Activated T-cell treated with anti-CD3 and anti-CD28 coated beads, Interleukin-2, amount 50 U/mL, for 24 hours (primary cell): ENCODE measurements at places on chromosomes 6 and 20.

GRCh38 chr6:152943260-152943897, 39.5 kb downstream of the FBXO5 start:
- no peak overlapping the region for H3K27ac ChIP-seq
- H3K4me1 ChIP-seq, result peaks cover 4% of the 10 kb centered on the region
- H3K27me3 ChIP-seq, result peaks cover 22% of the 10 kb centered on the region
- no peaks in the 10 kb centered on the region for H3K36me3 ChIP-seq
- H3K4me3 ChIP-seq, result no peak overlapping the region
- no peak for DNase-seq

DNA sequence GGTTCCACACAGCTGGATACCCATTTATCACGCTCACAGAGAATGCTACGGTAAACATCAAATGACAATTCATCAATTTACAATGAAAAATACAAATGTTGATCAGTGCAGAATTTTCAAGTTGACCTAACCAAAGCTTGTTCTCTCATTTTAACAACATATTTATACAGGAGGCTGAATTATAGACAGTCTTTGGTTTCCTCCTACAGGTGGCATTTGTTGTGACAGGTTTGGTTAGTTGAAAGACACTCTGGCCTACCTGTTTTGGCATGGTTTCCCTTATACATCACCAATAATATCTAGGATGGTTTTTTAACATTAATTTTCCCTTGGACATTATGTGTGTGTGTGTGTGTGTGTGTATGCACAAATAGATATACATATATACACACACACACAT, 642.5 kb upstream of the MMS22L start:
- no peak overlapping the region for H3K27ac ChIP-seq
- no peaks in the 10 kb centered on the region for H3K36me3 ChIP-seq
- no peak for DNase-seq
- no peaks in the 10 kb centered on the region for H3K4me1 ChIP-seq
- H3K27me3 ChIP-seq, result no peaks in the 10 kb centered on the region
- H3K4me3 ChIP-seq, result no peak overlapping the region

- H3K4me3 ChIP-seq, result no peak overlapping the region
- H3K36me3 ChIP-seq, result no peaks in the 10 kb centered on the region
Measured at GRCh38 chr6:14510038-14510437, 392.5 kb downstream of the CD83 start.

DNA sequence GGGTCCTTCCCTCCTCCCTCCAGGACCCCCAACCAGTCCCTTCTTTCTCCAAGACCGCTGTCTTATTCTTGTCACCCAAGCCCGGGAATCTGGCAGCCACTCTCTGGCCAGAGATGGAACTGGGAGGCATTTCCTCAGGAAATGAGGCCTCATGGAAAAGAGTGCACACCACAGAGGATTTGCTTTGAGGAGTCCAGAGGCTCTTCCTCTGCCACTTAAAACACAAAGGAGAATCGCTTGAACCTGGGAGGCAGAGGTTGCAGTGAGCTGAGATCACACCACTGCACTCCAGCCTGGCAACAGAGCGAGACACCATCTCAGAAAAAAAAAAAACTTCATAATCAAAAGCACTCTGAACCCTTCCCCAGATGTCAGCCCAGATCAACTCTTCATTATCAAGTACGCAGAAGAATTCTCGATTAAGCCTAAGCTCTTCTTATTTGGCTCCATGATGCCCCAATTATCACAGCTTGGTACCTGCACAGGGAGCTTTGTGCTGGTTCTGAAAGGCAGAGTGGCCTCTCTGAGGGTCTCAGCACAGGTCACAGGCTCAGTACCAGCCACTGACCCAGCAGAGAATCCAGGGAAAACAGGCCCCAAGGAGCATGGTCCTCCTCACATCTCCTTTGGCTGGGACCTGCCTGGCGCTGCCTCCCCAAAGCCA, 82.9 kb upstream of the MAFB start:
- no peak for DNase-seq
- no peaks in the 10 kb centered on the region for H3K36me3 ChIP-seq
- H3K4me1 ChIP-seq, result peaks cover 3% of the 10 kb centered on the region
- H3K27ac ChIP-seq, result no peak overlapping the region
- H3K4me3 ChIP-seq, result no peak overlapping the region

GRCh38 chr20:1301031-1301529, 27.9 kb downstream of the SDCBP2 start:
- DNase-seq, result peak; percentile 63
- H3K27me3 ChIP-seq, result no peaks in the 10 kb centered on the region
- peaks cover 20% of the 10 kb centered on the region for H3K4me1 ChIP-seq
- H3K4me3 ChIP-seq, result peak overlapping the region; percentile 53
- peak overlapping the region; percentile 92 for H3K27ac ChIP-seq

DNA sequence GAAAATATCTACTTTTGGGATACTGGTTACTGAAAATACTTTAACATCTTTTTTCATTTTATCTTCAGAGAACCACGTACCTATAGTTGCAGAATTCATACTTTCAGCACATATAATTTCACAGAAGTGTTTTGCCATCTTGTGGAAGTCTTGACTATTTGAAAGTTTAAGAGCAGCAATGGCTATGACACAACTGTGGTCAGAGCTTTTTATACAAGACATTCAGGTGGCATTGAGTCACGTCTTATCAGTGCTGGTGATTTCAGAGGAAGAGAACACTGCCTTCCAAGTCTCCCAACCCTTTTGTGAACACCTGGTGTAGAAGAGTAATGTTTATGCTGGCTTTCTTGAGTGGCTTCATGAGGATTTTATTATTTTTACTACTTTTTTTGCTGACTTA, 171.6 kb downstream of the ARID1B start:
- DNase-seq, result no peak
- peaks cover 62% of the 10 kb centered on the region for H3K4me1 ChIP-seq
- H3K4me3 ChIP-seq, result no peak overlapping the region

DNA sequence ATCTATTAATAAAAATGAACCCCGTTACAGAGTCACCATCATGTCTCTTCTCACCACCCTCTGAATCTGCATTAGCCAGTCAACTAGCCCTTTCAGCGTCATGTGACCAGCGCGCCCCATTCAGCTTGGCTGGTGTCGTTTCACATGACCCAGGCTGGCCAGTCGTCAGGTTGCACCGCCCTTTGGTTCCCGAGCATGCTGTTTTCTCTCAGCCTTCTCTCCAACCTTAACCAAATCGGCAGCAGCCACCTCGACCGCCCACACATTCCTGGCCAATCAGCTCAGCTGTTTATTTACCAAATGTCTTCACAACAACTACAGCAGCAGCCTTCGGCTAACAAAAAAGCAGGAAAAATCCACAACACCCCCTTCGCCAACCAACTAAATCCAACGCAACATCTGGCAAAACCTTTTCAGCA, 5.6 kb downstream of the SRSF3 start:
- peaks cover 99% of the 10 kb centered on the region for H3K36me3 ChIP-seq
- peak overlapping the region; percentile 93 for H3K27ac ChIP-seq
- H3K4me1 ChIP-seq, result peaks cover 76% of the 10 kb centered on the region
- peak; percentile 74 for DNase-seq
- H3K27me3 ChIP-seq, result no peaks in the 10 kb centered on the region
- H3K4me3 ChIP-seq, result peak overlapping the region; percentile 96

GRCh38 chr20:48266571-48266970, 481.3 kb upstream of the SULF2 start:
- H3K36me3 ChIP-seq, result no peaks in the 10 kb centered on the region
- H3K27me3 ChIP-seq, result peaks cover 10% of the 10 kb centered on the region
- DNase-seq, result no peak
- no peak overlapping the region for H3K4me3 ChIP-seq

DNA sequence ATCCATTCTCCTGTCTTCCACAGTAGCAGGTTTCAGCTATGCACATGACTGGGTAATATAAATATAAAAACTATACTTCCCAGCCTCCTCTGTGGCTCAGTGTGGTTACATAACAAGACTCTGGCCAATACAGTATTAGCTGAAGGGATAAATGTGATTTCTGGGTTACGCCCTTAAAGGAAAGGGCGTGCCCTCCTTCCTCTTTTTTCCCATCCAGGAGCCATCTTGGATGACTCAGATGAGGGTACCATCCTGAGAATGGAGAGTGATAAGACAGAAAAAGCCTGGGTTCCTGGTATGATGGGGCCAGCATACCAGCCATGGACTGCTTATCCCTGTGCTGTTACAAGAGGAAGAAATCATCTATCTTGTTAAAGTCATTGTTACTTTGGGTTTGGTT, 123.3 kb downstream of the NFATC2 start:
- H3K27me3 ChIP-seq, result no peaks in the 10 kb centered on the region
- H3K4me1 ChIP-seq, result peaks cover 84% of the 10 kb centered on the region
- H3K27ac ChIP-seq, result peak overlapping the region; percentile 56
- DNase-seq, result no peak
- no peak overlapping the region for H3K4me3 ChIP-seq

DNA sequence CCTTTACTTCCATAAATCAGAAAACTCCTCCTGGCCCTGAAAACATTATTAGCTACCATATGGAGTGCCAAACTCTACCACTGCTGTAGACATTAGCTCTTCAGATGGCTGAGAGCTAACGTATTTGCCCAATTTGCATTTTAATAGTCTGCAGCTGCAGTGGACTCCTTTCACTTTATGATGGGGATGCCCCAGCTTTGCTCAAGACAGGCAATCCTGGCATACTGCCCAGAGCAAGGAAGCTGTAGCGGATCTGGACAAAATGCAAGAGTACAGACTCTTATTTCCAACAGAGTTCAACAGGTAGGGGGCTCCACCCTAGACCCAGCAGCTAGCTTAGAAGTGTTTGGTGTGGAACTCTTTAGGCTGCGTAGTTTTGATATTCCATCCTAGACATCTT, 246.7 kb downstream of the FOXC1 start:
- H3K4me1 ChIP-seq, result no peaks in the 10 kb centered on the region
- H3K27me3 ChIP-seq, result no peaks in the 10 kb centered on the region
- H3K27ac ChIP-seq, result no peak overlapping the region
- H3K4me3 ChIP-seq, result no peak overlapping the region
- H3K36me3 ChIP-seq, result peaks cover 2% of the 10 kb centered on the region
- DNase-seq, result no peak

DNA sequence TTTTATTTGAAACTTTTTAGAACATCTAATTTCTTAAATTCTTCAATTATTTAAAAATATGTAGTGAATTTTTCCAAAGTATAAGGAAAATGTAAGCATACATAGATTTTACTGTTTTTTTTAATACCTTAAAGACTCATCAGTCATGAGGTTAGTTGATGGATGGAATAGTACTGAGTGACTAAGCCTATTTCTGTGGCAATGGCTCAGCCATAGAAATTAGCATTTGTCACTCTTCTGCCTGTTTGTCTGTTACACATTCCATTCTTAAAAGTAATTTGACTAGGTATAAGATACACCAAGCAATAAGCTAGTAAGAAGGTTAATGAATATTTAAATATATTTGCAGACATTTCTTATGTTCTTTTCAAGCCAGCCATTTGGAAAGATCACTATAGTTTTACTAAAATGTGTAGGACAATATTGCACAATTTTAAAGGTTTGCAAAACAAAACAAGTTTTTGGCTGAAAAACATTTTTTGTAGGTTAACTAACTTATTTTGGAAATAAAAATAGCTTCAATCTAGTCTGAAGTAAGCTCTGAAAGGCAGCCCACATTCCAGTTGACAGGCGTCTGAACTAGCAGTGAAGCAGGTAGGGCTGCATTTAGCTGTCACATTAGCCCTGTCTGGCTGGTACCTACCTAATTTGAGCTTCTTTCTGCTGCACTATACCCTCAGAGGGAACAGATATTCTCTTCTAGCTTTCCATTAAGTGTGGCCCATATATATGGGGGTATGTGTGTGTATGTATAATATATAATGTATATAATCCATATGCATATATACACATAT, 385.7 kb downstream of the GRIK2 start:
- H3K4me3 ChIP-seq, result no peak overlapping the region
- no peak overlapping the region for H3K27ac ChIP-seq
- no peak for DNase-seq
- H3K4me1 ChIP-seq, result no peaks in the 10 kb centered on the region

DNA sequence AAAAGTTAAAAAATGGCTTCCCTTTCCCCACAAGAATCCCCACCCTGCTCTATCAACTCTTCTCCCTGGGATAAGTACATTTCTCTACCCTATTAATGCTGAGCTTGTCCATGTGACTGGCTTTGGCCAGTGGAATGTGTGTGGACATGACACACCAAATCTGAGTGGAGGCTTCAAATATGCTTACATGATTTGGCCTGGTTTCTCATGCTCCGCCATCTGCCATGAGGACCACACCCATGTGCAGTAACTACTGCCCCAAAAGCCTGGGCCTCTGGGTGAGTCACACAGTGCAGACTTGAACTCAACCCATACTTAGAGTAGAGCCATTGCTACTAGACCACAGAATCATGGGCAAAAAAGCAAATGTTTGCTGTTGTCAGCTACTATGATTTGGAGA, 65.4 kb downstream of the PRND start:
- H3K4me1 ChIP-seq, result peaks cover 22% of the 10 kb centered on the region
- H3K36me3 ChIP-seq, result peaks cover 97% of the 10 kb centered on the region
- no peak for DNase-seq
- peak overlapping the region; percentile 79 for H3K27ac ChIP-seq

DNA sequence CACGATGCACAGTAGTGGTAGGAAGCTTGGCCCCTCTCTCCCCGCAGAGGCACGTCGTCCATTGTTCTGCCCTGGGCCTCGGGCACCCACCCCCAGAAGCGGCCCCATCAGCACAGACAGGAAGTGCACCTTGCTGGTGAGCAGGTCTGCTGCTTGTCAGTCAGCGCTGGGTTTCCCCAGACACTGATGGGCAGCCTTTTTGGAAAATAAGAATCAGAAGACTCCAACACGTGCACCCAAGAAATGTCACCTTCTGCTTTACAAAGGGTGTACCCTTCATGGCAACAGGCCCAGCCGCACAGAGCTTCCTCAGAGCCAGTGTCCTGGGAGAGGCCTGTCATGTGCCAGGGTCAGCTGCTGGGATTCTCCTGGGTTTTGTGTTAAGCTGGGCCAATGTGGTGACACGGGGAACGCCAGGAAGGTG, 34.7 kb upstream of the IRF4 start:
- DNase-seq, result no peak
- peak overlapping the region; percentile 53 for H3K27ac ChIP-seq
- no peaks in the 10 kb centered on the region for H3K27me3 ChIP-seq
- H3K4me3 ChIP-seq, result no peak overlapping the region
- H3K4me1 ChIP-seq, result peaks cover 22% of the 10 kb centered on the region

DNA sequence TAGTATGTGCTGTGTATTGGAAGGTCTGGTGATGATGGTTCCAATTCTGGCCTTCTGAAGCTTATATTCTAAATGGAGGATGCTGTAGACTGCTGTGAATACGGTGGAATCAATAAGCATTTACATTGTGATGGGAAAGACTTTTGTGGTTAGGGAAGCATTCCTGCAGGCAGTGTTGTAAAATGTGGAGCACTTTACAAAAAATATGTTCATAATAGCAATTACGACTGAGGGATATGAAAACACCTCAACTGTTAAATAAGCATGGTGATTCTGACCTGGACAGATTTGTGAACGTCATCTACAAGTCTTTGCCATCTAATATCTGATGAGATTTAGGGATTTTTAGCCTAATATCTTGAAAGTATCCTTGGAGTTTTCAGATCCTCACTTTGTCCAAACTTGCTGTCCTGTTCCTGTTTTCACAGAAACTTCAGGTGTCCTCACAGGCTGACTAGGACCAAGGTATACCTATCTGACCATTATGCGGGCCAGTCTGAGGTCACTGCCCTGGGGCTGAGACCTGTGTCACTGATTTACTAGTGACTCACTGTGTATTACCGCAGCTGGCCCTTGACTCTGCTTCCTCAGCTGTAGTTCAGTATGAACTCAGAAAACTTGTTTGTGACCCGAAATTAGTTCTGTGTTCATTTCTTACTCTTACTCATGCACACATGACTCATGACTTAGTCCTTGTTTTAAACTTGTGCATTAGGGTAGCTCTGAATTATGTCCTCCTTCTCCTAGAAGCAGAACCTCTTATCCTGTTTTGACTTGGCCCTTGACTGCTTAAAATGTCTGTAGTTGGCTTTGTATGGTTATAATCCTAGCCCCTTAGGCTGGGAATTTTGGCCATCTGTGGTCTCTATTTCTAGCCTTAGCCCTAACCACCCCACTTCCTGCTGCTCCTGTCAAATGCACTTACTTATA, 343.0 kb downstream of the CDKAL1 start:
- H3K4me3 ChIP-seq, result no peak overlapping the region
- H3K4me1 ChIP-seq, result peaks cover 20% of the 10 kb centered on the region
- H3K36me3 ChIP-seq, result peaks cover 58% of the 10 kb centered on the region
- DNase-seq, result peak; percentile 33
- H3K27ac ChIP-seq, result peak overlapping the region; percentile 91
